ENCODE measurements at places on chromosomes 6 and 20.

DNA sequence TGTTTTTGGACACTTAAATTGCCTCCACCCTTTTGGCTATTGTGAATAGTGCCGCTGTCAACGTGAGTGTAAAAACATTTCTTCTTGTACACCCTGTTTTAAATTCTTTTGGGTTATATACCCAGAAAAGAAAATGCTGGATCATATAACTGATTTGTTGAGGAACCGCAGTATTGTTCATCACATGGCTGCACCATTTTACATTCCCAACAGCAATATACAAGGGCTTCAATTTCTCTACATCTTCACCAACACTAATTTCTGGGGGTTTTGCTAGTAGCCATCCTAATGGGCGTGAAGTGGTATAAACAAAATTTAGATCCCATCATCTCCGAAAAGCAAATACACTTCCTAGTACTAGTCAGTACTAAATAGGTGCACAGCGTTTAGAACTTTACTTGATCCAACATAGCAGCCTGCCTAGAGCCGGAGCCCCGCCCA lies 579 bp upstream of the BPHL start:
- no peak for DNase-seq

- no peak for DNase-seq
These were observed 73.1 kb upstream of the TNFAIP3 start for GRCh38 chr6:137793805-137794515.

DNA sequence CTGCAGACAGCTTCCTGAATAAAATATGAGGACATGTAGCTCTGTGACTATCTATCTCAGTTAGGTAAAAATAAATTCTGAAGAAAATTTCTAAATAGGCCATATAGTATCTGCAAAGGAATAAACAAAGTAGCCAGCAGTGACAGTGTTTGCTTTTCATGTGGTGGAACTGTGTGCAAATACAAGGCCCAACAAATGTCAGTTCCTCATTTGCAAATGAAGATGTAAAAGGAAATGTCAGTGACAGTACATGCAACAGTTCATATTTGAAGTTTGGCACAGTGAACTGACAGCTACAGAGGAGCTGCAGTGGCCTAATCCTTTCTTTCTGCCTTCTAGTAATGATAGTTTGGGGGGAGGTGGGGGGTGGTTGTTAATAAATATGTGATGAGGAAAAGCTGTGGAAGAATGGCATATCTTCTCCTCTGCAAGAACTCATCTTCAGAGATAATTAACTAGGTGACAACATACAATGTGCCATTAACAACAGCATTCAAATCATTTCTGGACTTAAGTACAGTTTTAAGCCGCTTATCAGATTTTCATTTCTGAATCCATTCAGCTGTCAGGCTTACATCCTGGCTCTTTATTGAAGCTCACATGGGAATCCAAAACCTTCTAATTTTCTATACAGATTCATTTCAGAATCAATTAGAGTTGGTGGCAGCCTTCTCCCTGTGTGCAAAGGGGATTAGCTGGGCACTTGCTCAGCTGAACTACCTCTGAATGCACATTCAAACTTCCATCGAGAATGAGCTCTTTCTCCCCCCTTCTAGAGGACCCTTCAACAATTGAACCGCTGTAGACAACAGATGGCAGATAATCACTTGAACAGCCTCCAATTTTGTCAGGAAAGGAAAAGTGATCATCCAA lies 1059.0 kb upstream of the EPHA7 start:
- DNase-seq, result no peak

GRCh38 chr6:145031001-145031400 lies 704.3 kb downstream of the EPM2A start:
- no peak for DNase-seq

DNA sequence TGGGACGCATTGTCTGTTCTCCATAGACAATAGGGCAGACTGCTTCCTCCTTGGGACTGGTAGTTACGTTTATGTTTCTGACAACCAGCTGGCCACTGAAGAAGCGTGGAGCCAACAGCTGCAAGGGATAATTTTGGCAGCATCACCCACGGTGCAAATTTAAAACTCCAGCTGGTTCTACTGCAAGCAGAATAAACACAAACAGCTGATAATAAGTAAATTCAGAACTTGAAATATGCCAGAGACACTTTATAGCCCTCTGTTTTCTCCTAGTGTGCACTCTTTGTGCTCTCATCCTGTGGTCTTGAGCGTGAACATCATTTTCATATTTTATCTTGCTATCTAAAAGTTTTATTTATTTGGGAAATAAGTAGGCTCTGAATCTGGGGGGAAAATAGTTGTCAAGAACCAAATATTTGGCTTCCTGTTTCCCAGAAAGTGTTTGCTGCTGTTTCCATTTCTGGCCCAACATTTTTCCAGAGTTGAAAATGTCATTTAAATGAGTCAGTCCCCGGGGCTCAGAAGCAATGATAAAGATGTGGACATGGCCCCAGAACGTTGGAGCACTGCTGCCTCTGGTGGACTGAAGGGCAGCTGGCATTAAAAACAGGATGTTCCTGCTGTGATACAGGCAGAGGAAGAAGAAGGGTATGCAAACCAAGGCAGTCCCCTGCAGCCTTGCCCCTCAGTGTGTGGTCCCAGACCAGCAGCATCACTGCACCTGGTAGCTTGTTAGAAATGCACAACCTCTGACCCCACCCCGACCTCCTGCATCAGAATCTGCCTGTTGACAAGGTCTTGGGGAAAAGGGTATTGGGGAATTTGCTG lies 12.5 kb upstream of the THBD start:
- no peak for DNase-seq

DNA sequence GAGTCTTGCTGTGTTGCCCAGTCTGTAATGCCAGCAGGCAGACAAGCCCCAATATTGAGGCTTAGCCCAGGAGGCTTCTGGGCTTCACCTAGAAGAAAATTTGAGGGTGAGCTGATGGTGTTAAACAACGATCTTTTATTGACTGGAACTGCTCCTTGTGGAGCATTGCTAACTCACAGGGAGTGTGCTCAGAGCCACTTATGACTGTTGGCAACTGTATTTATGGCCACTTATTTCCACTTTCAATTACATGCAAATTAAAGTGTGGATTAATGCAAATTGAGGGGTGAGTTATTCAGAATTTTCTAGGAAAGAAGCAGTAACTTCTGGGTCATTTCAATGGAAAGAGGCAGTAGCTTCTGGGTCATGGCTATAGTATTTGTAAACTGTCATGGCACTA lies 317.2 kb upstream of the FKBP1C start:
- DNase-seq, result no peak

DNA sequence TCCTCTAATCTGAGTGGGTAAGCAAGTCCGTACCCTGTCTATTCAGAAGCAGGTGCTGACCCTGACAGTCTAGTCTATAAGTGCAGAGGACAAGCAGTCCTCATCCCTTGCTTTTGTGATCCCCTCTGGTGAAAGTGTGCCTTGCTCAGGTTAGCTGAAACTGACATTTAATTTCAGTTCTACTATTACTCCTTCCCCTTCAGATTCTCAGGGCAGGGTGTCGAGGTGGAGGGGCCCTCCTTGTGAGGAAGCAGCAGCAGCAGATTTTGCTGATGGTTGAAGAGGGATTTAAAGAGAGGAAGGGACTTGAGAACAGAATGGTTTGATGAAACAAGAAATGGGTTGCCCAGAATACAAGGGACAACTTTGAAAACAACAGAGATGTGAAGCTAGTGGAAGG lies 309.3 kb downstream of the CLIC5 start:
- no peak for DNase-seq

GRCh38 chr6:27605401-27606342 lies 132.8 kb upstream of the ZNF184 start:
- no peak for DNase-seq

DNA sequence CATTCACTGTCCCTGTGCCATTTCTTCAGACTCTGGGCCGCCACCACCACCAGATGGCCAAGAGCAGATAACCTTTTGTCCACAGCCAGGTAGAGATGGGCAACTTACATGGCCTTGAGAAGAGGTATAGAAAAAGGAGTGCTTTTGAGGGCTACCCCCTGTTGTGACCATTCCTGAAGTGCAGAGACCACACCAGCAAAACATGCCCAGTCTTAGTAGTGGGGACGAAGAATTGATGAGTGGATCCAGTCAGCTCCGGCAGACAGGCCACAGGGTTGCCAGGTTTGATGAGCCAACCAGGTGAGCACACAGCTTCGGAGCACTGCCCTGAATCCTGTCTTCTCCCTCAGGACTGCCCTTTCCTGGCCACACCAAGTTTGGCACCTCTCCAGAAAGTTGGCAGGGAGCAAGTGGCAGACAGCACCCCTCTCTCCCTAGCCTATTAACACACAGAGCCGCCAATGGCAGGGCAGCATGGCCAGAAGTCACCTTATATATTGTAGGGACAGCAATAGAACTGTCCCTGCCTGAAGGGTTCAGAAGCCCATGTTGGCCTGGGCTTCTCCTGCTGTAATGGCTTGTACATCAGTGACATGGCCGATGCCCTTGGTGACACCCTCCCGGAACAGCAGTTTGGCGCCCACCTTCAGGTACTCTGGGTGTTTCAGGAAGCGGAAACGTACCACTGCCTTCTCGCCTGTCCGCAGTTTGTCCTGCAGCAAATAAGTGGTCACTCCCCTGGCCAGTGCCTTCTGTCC lies 7.8 kb downstream of the GTPBP2 start:
- DNase-seq, result no peak

- DNase-seq, result no peak
These were observed 38.7 kb downstream of the DACT2 start for GRCh38 chr6:168280899-168281245.

GRCh38 chr20:52777171-52777570 lies 195.0 kb upstream of the TSHZ2 start:
- DNase-seq, result no peak

DNA sequence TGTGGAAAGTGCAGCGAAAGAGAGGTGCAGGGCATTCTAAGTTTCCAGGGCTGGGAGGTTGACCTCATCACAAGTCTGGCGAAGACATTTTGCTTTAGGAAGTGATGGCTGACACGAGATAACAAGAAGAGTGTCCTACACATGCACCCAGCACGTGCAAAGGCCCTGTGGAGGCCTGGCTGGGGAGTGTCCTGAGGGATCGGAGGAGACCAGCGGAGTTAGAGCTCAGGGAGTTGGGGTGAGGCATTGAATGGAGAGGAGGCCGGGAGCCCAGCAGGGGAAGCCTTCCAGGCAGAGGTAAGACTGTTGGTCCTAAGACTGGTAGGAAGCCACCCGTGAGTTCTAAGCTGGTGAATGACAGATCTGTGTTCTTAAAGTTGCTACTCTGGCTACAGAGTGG lies 58.4 kb downstream of the PPP1R14C start:
- DNase-seq, result no peak

DNA sequence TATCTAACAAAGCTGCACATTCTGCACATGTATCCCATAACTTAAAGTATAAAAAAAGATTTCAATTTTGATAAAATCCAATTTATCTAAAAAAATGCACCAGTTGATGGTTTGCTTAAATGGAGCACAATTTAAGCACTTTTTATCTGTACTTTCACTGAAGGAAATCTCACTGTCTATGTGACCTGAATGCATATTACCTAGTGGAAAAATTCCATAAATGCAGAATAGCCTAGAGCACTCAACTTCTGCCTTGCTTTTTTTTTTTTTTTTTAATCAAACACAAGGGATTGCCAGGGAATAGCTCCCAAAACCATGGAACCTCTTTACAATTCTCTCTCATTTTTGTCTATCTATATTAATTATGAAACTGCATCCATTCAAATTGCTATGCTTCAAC lies 80.4 kb downstream of the RFPL4B start:
- no peak for DNase-seq

DNA sequence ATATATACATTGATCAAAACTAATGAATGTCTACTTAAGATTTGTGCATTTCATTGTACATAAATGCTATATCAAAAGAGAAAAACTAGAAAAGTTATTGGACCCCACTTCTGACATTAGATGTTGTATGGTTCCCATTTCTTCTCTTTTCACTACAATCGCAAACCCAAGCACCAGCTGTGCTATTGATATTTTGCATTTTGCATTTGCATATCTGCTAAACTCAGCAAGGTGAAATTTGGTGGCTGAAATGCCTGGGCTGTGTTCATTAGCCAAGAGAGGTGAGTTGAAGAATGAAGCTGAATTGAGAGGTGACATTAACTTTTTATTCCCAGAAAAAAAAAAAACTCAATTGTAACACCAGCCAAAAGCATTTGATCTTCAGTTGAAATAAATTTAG lies 232.1 kb upstream of the TENT5A start:
- no peak for DNase-seq

DNA sequence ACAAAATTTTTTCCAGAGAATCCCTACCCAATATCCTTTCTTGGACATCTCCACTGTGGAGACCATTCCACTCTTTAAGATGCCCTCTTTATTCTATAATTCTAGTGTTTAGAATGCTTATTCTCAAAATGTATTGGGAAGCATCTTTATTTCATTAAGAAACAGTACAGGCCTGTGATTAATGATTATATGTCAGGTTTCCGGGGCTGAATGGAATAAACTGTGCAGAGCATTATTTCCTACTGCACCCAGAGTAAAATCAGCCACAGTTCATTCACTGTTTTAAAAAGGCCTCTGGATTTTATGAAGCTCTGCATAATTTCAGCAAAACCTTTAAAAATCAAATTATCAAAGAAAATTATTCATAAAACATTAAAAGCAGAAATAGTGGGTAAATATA lies 42.6 kb downstream of the DSE start:
- DNase-seq, result no peak

DNA sequence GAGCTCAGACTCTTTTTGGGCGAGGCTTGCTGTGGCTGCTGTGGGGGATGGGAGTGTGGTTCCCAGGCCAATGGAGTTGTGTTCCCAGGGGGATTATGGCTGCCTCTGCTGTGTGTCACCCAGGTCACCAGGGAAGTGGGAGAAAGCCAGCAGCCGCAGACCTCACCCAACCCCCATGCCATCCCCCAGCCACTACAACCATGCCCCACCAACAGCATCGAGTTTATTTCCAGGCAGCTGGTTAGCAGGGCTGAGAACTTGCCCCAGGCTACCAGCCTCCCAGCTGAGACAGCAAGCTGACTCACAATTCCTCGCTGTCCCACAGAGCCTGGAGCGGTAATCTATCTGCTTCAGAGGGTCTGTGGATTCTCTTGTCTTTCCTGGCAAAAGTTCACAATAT lies 331.7 kb downstream of the FRK start:
- DNase-seq, result no peak

GRCh38 chr6:117595099-117595923 lies 7.0 kb downstream of the GOPC start:
- no peak for DNase-seq

- no peak for DNase-seq
These were observed 32.8 kb upstream of the SSTR4 start for GRCh38 chr20:23002276-23002675.

DNA sequence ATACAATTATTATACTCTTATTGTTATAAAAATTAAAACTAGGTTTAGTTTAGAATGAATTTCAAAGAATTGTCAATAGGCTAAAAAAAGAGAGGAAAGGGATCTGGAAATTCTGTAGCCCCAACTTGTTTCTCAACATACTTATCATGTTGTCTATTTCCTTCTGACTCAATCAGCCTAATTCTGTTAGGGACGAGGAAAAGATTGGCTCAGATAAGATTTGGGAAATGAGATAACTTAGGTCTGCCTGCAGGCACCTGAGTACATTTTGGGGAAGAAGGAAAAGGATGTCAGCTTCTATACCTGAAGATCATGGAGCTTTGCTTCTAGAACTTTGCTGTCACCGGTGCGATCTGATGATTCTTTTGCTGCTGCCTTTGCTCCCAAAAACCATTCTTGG lies 238.8 kb downstream of the SYNE1 start:
- DNase-seq, result no peak

- DNase-seq, result no peak
These were observed 220.8 kb downstream of the ERMARD start for GRCh38 chr6:169972101-169972651.

Data from stimulated activated CD8-positive, alpha-beta memory T cell treated with anti-CD3 and anti-CD28 coated beads, Interleukin-15, amount 100 ng/mL, for 24 hours (primary cell).